Osteoblast (primary cell): ENCODE measurements at places on chromosomes 16 and 17. TPM values are rescaled to one million over a fixed set of nuclear protein-coding genes. Genes with fewer than 3 reads are reported as not detected.
A peak's percentile ranks its signal among the peaks of the same experiment; 100 is the strongest.

- DNase-seq, result peak; percentile 18
These were observed 2.3 kb upstream of the UBALD2 start for GRCh38 chr17:76262732-76263344.

DNA sequence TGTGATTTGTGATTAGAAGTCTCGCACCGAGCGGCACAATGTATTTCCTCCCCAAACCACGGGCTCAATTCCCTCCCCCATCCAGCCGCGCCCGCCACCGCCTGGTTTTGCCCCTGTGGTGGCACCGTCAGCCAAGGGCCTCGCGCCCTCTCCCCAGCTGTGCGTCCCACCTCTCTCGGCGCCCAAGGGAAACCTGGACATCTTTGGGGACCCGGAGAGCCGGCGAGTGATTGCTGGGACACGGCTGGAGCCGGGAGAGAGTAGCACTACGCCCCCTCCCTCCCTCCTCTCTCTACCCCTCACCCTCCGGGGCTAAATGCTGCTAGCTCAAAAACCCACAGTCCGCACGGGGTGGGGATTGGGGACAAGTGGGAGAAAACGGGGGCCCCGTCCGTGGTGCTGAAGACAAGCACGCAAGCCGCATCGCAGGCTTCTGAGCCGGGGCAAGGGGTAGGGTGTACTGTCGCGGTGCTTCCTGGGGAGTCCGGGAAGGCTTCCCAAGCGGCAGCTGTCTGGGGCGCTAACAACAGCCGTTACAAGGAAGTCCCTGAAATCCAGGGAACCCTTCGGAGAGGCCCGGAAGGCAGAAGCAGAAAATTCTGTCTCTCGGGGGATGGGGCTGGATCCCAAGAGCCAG is 1.4 kb downstream of the CBLN1 start:
- DNase-seq, result peak; percentile 89

DNA sequence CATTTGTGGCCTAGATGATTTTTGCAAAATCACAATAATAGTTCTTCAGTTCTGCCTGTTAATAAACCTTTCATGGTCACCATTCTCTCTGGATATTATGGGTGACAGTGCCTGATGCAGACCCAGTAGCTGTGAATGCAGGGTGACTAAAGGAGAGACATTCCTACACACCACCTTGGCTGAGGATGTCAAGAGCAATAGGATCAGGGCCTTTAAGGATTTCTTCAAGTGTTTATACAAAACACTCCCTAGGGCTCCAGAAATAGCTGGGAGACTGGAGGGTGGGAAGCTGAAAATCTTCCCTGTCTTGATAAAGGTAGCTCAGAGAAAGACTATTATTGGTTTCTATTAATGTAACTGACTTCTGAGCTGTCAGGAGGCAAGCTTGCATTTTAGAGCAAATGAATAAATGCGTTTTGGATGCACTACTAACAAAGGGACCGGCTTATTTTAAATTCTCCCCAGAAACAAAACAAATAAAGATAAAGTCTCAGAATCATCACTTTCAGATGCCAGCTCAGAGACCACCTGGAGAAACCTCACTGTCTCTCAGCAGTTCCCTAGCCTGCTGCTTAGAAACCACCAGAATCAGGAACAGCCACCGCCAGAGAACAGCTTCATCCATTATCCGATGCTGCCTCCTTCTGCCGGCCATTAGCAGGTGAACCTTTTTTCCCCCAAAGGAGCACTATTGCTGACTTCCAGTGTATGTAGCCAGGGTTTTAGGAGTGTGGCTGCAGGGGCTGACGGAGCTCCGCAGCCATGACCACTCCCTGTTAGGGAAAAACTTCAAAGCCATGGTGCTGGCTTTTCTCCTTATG is 171.4 kb upstream of the DYNLRB2 start:
- peak; percentile 74 for DNase-seq

DNA sequence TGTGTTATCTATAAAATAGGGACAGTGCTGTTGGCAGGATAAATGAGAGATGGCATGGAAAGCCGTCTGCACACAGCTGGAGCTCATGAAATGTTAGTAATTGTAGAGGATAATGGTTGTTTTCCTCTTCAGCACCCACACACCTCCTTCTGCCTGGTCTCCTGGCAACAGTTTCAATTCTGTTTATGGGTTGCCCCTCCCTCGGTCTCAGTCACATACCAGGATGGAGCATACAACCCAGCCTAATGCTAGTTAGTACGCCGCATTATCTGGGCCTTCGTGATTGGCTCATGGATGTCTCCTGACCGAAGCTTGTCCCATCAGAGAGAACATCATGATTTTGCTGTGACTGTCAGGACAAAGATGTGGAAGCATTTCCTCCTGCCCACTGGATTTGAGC is 126.2 kb upstream of the WSCD1 start:
- DNase-seq, result no peak

DNA sequence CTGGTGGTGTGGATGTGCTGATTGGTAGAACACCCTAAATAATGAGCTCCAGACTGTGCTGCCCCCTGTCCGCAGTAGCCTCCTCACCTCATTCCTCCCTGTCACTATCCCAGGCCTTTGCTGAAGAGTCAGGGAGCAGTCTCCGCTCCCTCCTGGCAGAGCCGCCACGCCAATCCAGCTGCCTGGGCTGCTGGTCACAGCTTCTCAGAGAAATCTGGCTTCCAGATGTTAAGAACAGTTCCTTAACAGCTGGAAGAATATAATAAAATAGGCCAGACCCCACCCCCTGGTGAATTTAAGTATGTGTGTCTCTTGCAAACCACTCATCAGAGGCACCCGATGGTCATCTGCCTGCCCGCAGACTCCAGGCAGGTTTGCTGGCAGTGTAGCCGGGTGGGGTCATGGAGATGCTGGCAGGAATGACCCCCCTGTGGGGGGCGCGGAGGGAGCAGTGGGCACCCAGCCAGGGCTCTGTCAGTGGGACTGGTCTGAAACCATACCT is 161.0 kb downstream of the CCDC182 start:
- DNase-seq, result peak; percentile 3

- peak; percentile 27 for DNase-seq
These were observed 9.0 kb downstream of the GPR179 start for GRCh38 chr17:38334480-38335364.

- no peak for DNase-seq
These were observed 58.2 kb downstream of the PRKCB start for GRCh38 chr16:23893986-23894385.

- no peak for DNase-seq
These were observed 31.6 kb downstream of the TEKT3 start for GRCh38 chr17:15309793-15310192.

DNA sequence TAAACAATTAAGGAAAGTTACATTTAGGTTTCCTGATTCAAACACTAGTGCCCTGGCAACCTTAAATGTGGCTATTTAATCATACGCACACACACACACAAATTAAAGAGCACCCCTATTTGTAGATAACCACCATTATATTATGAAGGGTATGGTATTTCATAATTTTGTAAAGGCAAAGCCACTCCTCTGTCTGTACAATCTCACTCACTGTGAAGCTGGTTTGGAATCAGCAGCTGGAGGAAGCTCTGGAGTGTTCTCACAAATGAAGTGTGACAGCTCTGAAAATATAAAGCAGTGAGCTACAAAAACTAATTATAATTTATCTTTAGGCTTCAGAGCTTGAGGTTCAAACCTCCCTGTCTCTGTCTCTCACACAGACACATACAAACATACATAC is 57.9 kb upstream of the KCNJ16 start:
- DNase-seq, result no peak

GRCh38 chr17:37664214-37664613 is 21.0 kb upstream of the DDX52 start:
- DNase-seq, result no peak

GRCh38 chr17:27155866-27156265 is 138.0 kb upstream of the WSB1 start:
- DNase-seq, result no peak

GRCh38 chr17:44522883-44523671 is 19.9 kb upstream of the GPATCH8 start:
- peak; percentile 97 for DNase-seq

DNA sequence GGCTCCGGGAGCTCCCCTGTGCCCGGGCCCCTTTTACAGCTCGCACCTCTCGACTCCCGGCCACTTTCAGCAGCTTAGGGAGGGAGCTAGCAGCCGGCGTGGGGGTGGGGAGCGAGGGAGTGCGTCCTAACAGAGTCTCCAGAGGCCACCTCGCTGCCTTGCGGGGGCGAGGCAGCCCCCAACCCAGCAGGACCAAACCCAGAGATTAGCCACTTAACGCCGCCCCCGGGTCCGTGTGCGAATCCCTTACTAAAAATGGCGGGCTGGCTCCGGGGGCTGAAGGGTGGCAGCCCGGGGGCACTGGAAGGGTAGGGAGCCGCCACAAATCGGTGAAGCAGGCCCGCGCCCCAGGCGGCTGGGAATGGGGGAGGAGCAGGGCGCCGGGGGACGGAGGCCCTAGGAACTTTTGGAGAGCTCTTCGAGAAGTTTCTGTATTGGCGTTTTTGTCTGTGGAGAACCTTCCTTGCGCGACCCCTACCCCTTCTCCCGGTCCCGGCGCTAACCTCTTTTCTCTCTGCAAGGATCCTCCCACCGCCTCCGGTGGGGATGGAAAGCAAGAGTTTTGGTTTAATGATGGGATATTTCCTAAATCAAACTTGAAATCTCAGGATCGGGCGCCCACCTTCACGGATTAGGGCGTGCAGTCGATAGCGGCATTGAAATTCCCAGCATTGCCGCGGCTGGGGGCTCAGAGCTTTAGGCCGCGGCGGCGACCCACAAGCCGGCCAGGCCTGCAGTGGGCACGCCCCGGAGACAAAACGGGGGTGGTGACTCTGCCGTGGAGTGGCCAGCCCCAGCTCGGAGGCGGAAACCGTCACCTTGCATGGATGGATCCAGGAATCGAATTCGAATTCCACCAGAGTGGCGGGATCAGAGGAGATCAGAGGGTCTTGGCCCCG is 793 bp upstream of the IRX3 start:
- DNase-seq, result peak; percentile 96

DNA sequence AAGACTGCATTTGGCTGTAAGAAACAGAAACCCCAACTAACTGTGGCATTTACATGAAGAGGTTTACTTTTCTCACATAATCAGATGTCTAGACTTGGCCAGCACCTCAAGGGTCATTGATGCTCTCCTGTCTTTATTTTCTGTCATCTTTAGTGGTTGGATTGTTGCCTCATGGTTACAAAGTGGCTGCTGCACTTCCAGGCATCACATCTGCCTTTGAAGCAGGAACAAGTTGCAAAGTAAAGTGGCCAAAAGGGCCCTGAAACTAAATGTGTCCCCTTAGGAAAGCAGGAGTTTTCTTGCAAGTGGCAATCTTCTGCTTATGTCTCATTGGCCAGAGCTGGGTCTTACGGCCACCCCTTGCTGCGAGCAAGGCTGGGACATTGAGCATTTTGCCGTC is 26.5 kb upstream of the STH start:
- DNase-seq, result no peak

DNA sequence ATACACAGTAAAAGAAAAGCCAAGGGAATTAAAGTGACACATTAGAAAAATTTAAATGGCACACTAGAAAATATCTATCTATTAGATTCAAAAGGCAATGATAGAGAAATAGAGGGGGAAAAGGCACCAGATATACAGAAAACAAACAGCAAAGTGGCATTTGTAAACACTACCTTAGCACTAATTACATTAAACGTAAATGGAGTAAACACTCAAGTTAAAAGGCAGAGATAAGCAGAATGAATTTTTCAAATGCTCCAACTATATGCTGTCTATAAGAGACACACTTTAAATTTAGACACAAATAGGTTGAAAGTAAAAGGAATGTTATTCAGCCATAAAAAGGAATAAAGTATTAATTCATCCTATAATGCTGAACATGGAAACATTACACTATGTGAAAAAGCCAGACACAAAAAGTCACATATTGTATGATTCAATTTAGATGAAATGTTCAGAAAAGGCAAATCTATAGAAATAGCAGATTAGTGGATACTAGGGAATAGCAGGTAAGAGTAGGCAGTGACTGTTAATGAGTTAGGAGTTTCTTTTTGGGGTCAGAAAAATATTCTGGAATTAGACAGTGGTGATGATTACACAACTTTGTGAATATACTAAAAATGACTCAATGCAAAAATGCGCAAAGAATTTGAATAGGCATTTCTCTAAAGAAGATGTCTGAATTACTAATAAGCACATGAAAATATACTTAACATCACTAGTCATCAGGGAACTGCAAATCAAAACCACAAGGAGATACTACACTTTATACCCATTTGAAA is 92.4 kb downstream of the BRIP1 start:
- DNase-seq, result no peak

KRTAP4-8 gene
- not detected in 2 replicates for total RNA-seq

EVI2A gene
- 191 and 244 TPM in 2 replicates for total RNA-seq

NLRC3 gene
- under 0.01 and 0.29 TPM in 2 replicates for total RNA-seq

SLC39A11 gene
- total RNA-seq, result 20.9 and 27.1 TPM in 2 replicates

SPN gene
- total RNA-seq, result under 0.01 TPM in 1 of 2 replicates, not detected in the other

HBA2 gene
- total RNA-seq, result not detected in 2 replicates
